Activated naive CD8-positive, alpha-beta T cell treated with anti-CD3 and anti-CD28 coated beads, Interleukin-2, amount 50 U/mL, for 16 hours (primary cell): ENCODE measurements at places on chromosomes 7 and 10.

- DNase-seq, result no peak
These were observed 5.9 kb downstream of the GRID1 start for GRCh38 chr10:86360657-86361056.

GRCh38 chr7:12493863-12494686 lies 76.4 kb upstream of the SCIN start:
- DNase-seq, result no peak

- no peak for DNase-seq
These were observed 523.9 kb downstream of the SUGCT start for GRCh38 chr7:40658729-40659128.

- DNase-seq, result no peak
These were observed 202.9 kb upstream of the TCERG1L start for GRCh38 chr10:131514454-131514853.

GRCh38 chr7:94374231-94374630 lies 20.5 kb upstream of the COL1A2 start:
- DNase-seq, result no peak

- DNase-seq, result no peak
These were observed 718 bp upstream of the CTBP2 start for GRCh38 chr10:125160856-125161706.

DNA sequence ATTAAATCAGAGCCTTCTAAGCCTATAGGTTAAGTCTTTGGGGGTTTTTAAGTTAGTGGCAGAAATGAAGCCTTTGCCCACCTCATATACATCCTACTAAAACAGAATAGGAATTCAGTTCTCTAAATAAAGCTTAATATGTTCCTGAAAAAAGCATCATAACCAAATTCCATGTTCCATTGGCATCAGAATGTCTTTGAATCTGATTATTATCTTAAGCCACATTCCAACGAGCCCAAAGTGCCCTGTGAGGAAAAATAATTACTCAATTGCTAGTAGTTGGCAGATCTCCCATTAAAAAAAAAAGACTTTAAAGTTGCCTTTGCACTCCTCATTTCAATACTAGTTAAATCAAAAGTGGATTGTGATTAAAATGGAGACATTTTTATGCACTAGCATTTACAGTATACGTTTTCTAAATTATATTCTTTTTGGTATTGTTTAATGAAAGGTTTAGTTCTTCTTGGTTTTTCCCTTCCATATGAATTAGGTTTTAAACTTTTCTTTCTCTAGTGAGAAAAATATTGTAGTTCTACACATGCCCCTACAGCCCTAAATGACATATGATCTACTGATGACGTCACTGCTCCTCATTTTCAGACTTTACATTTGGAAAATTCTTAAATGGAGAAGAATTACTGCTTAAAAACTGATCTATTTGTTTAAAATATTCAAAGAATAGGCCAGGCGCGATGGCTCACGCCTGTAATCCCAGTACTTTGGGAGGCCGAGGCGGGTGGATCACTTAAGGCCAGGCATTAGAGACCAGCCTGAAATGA lies 54.3 kb upstream of the CABCOCO1 start:
- no peak for DNase-seq

GRCh38 chr10:101690461-101690860 lies 4.5 kb downstream of the FBXW4 start:
- no peak for DNase-seq

- no peak for DNase-seq
These were observed 603.4 kb downstream of the KCNMA1 start for GRCh38 chr10:77034240-77034639.

DNA sequence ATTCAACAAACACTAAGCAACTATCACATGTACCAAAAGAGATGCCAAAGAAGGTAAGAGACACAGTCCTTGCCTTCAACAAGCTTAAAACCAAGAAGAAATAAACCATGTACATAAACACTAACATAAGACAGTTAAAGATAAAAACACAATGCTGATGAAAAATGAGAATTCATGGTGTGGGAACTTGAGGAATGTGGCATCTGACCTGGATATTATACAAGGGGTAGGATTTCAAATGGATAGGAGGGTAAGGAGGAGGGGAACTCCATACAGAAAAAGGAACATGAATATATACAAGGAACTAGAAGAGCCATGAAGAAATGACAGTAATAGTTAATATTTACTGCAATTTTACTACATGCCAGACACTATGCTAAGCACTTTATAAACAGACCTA lies 11.0 kb downstream of the HIBADH start:
- DNase-seq, result no peak

GRCh38 chr10:36493516-36493880 lies 631.9 kb upstream of the ANKRD30A start:
- DNase-seq, result no peak

- no peak for DNase-seq
These were observed 66.6 kb upstream of the WNT16 start for GRCh38 chr7:121262221-121262620.

DNA sequence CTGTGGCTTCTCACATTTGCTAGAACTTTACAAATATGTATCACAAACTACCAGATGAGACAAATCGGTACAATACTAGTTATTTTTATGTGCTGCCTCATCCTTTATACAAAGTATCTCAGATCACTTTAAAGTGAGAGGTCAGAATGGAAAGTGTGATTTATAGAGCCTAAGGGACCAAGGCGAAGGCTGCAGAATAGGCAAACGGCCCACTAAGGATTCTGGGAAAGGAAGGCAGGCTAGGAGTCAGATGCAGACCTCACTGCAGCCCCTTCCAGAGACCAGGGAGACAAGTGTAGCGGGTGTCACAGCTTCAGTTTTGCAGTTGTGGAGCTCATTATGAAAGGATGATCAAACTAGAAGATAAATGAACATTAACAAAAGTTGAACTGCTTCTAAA lies 190.6 kb downstream of the HIBADH start:
- DNase-seq, result no peak

DNA sequence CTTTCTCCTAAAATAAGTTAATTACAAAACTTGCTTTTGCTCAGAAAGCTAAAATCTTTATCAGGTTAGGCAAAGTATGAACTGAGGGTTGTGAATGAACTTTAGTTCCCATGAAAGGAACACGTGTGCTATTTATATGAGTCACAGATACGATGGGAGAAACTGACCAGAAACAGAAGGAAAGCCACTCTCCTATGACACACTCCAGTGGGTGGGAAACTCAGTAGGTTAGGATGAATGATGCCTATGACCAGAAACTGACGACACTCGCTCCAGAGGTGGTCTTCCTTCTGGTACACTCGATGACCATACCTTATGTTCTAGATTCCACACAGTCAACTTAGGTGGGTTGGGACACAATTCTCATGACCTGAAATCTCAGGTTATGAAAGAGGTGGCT lies 215.7 kb upstream of the INHBA start:
- DNase-seq, result no peak

- DNase-seq, result no peak
These were observed 27.7 kb upstream of the TMEM229A start for GRCh38 chr7:124060528-124060927.

DNA sequence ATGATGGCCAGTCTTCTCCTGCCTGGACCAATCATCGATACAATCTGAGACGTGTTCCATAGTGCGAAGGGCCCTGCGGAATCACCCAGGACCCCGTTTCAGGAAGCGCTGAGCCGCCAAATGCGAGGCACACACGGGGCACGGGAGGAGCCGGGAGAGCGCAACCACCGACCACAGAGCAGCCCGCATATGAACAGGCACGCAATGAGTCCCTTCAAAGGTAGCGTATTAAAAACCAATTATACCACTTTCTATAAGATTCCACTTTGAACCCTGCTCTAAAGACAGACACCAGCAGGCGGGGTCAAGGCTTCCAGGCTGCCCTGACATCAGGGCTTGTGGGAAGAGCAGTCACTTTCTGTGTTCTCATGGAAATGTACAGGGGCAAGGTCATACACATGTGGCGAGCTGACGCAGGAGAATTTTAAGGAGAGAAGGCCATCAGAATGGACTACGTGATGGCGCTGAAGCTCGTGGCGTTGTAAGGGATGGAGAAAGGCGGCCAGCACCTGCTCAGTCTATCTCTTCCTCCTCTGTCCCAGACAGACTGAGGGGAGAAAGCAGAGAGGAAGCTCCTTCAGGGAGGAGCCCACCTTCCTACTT lies 46.2 kb downstream of the AMZ1 start:
- DNase-seq, result no peak

DNA sequence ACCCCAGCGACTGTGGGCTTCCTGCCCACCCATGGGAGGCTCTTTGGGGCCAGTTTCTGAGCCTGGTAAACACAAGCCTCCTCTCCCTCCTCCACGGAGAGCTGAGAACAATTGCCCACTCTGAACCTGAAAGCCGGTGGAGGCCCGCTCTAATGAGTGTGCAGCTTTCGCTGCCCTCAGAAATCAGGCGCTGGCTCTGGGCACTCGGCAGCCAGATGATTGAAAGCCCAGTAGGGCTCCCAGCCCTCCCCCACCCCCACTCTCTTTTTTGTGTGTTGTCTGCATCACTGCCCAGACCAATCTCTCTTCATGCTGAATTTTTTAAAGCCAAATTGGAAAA lies 438.9 kb downstream of the RPS24 start:
- no peak for DNase-seq

DNA sequence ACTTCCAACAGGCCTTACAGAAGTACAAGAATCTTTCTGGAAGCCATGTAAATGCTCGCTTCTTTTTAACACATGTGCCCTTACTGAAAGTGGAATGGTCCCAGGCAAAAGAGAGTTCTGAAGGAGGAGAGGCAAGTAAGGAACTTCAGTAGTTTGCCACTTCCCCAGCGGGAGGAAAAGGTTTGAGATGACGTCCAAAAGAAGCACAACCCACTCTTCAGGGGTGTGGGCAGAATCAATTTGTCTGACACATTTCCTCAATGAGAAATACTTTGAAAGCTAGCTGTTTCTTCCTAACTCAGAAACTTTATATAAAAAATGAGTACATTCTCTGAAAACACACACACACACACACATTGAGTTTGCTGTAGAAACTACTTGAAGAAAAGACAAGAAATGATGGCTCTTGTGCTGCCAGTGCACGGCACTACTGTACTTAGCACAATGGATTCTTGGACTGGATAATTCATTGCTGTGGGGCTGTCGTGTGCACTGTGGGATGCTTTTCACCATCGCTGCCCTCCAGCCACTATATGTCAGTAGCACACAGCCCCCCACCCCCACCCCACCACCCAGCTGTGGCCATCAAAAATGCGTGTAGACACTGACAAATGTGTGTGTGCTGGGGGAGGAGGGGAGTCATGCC lies 183.0 kb downstream of the SRPK2 start:
- DNase-seq, result no peak

DNA sequence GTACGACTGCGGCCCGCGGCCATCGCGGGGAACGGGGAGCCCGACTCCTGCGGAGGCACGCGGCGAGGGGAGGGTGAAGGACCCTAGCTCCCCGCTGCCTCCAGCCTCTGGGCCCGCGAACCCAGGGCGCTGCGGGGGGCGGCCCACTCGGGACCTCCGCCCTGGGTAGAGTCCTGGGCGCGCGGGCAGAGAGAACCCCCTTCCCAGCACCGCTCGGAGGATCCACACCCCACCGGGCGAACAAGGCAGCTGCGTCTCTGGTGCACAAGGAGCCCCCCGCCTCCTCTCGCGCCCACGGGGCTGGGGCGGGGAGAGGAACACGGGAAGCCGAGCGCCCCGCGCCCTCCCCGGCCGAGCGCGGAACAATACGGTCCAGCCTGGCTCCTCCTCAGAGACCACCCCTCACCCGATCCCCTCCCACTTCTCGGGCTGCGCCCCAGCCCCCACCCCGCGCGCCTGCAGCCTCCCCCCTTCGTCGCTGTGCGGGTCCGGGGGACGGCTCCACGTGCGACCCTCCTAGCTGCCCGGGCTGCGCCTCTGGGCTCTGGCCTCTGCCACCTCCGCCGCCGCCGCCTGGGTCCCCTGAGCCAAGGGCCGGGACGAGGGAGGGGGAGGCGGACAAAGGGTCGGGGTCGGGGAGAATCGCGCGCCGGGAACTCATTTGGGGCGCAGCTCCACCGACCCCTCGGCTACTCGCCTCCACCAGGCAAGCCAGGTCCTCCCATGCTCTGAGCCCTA lies at the start of gene WDR86:
TSS of gene WDR86 (minus strand) at position 372 of the 738 bp plus-strand sequence. CDS start 449 bp downstream, outside the sequence.
- no peak for DNase-seq

DNA sequence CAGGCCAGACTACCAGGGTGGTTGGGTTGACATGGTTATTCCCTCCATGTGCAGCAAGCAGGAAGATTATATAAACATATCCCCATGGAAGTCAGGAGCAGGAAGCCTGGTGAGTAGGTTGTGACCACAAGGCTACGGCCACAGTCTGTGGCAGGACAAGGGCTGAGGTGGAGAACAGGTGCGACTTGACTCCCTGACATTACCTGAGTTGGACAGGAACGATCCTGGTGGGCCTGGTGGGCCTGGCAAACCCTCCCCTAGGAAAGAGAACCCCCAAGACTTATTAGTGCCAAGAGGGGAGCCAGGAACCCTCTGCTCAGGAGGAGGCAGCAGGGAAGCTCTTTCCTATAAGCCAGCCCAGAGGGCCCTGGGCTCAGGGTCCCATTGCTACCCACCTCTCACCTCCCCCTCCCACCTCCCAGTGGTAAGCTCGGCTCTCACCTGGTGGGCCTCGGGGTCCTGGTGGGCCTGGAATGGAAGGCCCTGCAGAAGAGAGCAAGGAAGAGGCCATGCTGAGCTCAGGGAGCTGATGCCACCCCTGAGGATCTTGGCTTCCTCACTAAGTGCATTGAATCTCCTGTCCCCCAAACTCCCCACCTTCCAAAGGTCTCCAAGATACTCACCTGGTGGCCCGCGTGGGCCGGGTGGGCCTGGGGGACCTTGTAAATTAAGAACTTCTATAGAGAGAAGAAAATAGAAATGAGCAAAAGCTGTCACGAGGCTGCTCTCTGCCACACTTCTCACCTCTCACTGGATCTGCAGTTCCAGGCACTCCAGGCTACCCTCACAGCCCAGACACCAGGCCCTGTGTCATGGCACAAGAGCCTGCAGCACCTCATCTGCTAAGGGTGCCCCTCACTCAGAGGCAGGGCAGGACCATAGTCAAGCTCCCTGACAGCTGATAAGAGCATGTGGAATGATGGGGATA lies 44.6 kb downstream of the COL17A1 start:
- no peak for DNase-seq

DNA sequence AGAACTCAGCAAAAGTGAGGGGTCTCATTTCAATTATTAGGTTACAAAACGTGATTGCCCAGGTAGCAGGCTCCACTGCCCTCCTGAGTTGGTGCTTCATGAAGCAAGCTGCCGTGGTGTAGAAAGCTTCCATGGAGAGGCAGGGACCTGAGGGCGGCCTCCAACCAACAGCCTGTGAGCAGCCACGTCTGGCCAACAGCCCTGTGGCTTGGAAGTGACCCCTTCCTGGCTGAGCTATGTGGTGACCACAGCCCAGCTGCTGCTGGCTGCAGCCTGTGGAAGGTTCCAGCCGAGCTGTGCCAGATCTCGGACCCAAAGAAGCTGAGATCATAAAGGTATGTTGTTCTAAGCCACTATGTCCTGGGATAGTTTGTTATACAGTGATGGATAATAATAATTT lies 122.5 kb upstream of the KLF6 start:
- DNase-seq, result no peak

- no peak for DNase-seq
These were observed 67.6 kb downstream of the C10orf120 start for GRCh38 chr10:122632031-122632430.
